Aorta (tissue), 5 donors: ENCODE measurements at places on chromosomes 13 and 19.

DNA sequence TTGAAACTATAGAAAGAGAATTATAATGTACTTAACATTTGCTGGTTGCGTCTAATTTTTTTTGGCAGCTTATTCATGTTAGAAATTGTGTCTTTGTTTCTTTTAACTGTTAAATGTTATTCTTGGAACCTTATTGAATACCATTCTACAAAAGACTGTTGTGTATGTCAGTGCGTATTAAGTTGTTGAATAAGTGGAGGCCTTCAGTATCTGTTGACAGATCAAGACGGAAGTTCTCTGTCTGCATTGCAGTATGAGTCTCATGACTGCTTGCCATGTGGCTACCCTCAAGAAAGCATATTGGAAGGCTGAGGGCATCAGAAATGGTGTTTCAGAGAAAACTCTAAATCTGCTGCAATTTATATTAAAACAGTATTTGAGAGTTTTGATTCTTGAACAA lies 8.5 kb downstream of the UBA2 start:
- no peak for DNase-seq

DNA sequence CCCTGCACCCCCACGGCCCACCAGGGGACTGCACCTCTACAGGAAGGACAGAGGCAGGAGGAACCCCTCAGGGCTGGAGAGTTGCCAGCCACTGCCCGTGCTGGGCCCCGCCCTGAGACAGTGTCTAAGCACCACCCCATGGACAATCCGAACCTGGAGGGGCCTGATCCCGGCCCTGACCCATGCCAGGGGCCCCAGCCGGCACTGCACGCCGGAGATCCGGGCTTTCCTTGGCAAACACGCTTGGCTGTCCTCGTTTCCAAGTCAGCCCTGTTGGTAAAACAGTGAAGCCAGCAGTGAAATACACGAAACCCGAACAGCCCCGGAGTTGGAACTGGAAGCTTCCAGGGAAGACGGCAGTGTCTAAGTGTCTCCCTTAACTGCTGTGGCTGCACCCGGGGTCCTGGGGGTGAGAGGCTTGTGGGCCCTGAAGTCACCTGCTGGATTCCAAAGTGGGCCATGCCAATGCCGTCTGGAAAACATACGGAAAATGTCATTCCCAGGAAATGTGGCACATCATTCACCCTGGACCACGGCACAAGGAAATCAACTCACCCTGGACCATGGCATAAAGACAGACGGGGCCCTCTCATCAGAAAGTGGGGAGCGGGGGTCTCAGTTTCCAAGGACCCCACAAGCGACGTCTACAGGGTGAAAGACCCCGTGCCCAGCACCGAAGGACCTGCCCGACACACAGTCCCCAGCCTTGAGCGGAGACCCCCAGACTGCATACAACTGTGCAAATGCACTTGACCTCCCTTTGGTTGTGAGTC lies 30.9 kb downstream of the RASA3 start:
- DNase-seq = peak; percentile 61

- no peak for DNase-seq
These were observed 752.2 kb downstream of the GPC5 start for GRCh38 chr13:92150606-92151005.

- DNase-seq = no peak
These were observed 9.3 kb upstream of the ACP4 start for GRCh38 chr19:50780753-50781435.

DNA sequence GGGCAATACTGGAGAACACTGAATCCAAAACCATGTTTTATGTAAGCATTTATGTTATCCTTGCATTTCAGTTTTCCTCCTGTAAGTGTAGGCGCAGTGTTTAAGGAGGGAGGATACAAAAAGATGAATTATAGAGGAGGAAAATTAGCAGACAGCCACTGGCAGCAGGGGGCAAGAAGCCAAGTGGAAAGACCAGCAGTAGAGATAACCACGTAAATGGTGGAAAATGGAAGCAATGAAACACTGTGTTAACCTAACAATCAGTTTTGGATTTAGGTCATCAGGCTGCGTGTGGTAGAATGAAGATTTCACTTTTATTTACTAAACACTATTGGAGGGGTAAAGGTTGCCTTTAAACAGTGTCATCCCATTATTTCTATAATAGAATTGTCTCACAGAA lies 447.3 kb downstream of the GPC6 start:
- DNase-seq = no peak
